ENCODE measurements at places on chromosomes 1 and 21.

DNA sequence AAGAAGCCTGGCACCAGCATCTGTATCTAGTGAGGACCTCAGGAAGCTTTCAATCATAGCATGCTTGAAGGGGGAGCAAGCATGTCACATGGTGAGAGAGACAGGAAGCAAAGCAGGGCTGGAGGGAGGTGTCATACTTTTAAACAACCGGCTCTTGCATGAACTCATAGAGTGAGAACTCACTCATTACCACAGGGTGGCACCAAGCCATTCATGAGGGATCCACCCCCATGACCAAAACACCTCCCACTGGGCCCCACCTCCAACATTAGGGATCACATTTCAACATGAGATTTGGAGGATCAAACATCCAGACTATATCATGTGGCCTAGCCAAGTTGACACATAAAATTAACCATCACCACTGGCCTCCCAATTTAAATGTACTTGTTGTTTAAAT, 125.1 kb upstream of the KCND3 start:
- no peak for DNase-seq

- no peak for DNase-seq
Measured at GRCh38 chr1:83110156-83110555, 888.8 kb downstream of the TTLL7 start.

GRCh38 chr1:186798960-186799688, 29.6 kb upstream of the PLA2G4A start:
- DNase-seq = no peak

DNA sequence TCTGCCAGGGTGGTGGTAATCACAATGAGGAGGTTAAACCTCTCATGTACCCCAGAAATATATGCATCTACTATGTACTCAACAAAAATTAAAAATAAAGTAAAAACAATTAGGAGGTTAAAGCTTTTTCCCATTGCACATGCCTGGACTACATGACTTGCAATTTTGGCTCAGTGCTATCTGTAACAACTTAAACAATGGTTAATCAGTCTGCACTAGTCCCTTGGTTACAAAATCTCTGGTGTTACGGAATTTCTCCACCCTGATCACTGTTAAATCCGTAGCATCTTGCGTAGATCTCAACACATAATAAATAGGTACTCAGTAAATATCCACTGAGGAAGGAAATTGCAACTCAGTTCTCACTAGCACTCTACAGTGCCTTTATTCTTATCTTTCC, 66.5 kb downstream of the SDCCAG8 start:
- DNase-seq = no peak

- no peak for DNase-seq
Measured at GRCh38 chr1:70051926-70052325, 153.5 kb downstream of the LRRC40 start.

GRCh38 chr21:27078915-27079314, 112.0 kb upstream of the ADAMTS5 start:
- no peak for DNase-seq

DNA sequence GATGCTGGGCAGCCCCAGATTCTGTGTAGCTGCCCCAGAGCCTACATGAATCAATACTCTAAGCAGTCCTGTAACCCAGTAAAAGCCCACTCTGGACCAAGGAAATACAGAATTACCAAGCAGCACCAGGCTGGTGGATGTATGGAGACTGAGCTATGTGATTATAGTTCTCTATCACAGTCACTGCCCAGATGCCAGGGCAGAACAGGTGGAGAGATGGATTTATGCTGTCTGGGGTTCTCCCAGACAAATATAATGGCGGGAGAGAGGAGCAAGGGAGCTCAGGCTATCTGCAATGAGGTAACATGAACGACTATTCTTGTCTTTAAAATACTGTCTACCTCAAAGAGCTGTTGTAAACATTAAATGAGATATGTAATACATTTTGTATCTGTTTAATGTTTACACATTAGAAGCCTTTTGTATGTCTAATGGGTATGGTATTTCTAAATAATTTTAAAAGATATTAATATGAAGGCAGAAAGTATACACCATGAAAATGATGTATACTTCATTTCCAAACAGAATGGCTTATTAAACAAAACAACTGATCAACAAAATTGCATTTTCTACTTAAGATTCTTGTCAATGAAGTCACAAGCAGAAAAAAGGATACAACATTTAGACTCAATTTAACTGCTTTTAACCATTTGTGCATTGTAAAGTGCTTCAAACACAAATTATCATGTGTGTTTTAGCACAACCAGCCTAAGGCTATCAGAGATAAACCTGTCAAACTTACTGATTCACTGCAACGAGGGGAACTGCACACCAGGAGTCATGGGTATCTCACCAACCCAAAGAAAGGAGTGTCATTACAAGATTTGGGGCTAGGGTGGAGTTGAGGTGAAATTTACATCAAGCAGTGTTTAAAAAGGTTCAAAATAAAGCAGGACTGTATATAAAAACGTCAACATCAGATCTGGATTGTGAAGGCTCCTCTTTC, 3.0 kb downstream of the SDE2 start:
- no peak for DNase-seq

GRCh38 chr1:65992165-65992821, 199.6 kb downstream of the PDE4B start:
- DNase-seq = no peak

DNA sequence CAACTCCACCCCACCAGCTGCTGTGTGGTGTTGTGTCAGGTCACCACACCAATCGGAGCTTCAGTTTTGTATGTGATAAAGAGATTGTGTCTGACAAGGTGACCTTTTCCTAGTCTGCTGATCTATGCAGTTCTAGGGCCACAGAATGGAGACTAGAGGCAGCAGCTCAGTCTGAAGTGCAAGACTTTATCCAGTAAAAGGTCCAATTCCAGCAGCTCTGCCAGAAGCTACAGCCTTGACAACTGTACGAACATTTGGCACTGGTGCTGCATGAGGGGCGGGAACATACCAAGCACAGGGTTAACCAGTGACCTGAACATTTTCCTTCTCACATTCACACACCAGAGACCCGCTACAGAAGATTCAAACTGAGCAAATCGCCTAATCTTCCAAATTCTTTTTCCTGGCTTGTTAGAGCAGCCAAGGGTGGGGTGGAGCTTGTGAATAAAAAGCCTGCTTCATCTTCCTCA, 9.3 kb downstream of the FMO1 start:
- DNase-seq = no peak

- DNase-seq = no peak
Measured at GRCh38 chr1:150320667-150320978, 710 bp upstream of the PRPF3 start.

DNA sequence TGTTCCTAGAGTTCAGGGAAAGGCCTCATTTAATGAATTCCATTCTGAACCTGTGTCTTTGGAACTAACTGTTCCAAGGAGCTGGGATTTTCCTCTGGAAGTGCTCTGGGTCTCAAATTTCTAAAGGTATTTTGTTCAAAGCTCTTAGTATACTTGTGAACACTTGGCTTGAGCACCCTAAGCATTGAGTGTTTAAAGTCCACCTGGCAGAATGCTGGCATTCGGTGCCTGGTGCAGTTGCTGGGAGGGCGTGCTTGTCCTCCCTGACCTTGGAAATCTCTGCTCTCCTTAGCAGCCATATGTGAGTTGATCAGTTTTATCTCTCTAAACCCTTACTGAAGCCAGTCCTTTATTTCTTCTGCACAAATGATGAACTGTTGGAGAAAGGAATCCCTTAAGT, 3.0 kb downstream of the MTARC2 start:
- DNase-seq = no peak

Data from stimulated activated CD8-positive, alpha-beta memory T cell treated with anti-CD3 and anti-CD28 coated beads, Interleukin-2, amount 100 ng/mL, for 48 hours (primary cell).